Calu3 (cell line): ENCODE measurements at places on chromosomes 6 and 20. TPM values are rescaled to one million over a fixed set of nuclear protein-coding genes. Genes with fewer than 3 reads are reported as not detected.

Gene FUT9
- 1.9 and 2.0 TPM in 2 replicates for total RNA-seq

GRCh38 chr6:100382031-100382430 lies 82.7 kb downstream of the SIM1 start:
- H3K27ac ChIP-seq = no peak overlapping the region
- no peak for DNase-seq

DNA sequence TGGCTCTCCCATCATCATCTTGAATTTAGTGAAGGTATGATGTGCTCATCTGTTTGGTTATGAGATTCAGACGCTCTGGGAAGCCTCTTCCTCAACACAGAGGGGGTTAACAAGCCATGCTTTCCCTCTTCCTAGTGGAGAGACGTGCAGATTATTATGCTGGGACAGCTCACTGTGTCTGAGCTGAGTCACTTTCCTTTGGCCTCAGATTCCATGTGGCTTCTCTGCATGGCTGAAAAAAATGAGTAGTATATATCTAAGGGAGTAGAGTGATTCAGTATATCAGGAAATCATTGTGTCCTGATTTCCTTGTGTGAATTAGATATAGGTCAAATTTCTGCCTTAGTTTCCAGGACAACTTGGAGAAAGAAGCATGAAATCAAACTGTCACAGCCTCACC lies 52.6 kb downstream of the FIG4 start:
- H3K27me3 ChIP-seq = no peaks in the 10 kb centered on the region
- no peak for DNase-seq
- H3K4me3 ChIP-seq = no peak overlapping the region

- no peak overlapping the region for H3K4me3 ChIP-seq
- H3K27ac ChIP-seq = no peak overlapping the region
- no peaks in the 10 kb centered on the region for H3K27me3 ChIP-seq
- H3K4me1 ChIP-seq = peaks cover 12% of the 10 kb centered on the region
- no peaks in the 10 kb centered on the region for H3K36me3 ChIP-seq
These were observed 29.8 kb upstream of the NEDD9 start for GRCh38 chr6:11262242-11262641.

GRCh38 chr6:36596356-36596755 lies 2.2 kb downstream of the SRSF3 start:
- H3K4me1 ChIP-seq = peaks cover 46% of the 10 kb centered on the region
- peaks cover 89% of the 10 kb centered on the region for H3K36me3 ChIP-seq
- peak overlapping the region; percentile 80 for H3K4me3 ChIP-seq
- peak overlapping the region; percentile 100 for H3K27ac ChIP-seq
- peaks cover 14% of the 10 kb centered on the region for H3K27me3 ChIP-seq

GRCh38 chr6:164507206-164507940 lies 802.0 kb downstream of the C6orf118 start:
- H3K27me3 ChIP-seq = no peaks in the 10 kb centered on the region
- peak; percentile 4 for DNase-seq
- no peak overlapping the region for H3K27ac ChIP-seq
- peak overlapping the region; percentile 6 for H3K4me3 ChIP-seq
- peaks cover 8% of the 10 kb centered on the region for H3K4me1 ChIP-seq
- H3K36me3 ChIP-seq = no peaks in the 10 kb centered on the region

DNA sequence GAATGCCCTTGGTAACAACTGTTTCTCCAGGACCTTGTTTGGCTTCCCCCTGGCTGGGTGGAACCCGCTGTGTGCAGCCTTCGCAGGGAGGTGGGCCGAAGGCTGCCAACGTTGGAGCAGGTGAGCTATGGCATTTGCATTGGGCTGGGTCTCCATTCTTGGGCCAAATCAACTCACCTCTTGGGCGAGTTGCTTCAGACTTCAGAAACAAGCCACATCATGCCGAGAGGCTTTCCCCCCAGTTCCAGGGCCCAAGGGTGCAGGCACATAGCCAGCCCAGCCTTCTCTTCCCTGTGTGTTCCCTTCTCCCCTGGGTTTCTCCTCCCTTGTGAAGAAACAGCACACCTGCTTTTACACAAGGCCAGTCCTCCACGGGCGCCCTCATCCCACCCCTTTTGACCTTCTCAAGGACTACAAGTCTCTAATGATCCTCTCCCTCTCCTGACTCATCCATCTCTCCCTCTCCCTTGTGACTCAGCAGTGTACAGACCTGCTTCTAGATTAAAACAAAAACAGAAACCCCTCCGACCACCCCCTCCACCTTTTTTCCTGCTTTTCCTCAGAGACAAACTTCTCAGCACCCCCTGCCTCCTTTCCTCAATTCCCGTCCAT lies 41.6 kb downstream of the FAM209B start:
- H3K27me3 ChIP-seq = peaks cover 39% of the 10 kb centered on the region
- peaks cover 5% of the 10 kb centered on the region for H3K36me3 ChIP-seq
- no peak overlapping the region for H3K27ac ChIP-seq
- H3K4me3 ChIP-seq = no peak overlapping the region
- DNase-seq = no peak
- no peaks in the 10 kb centered on the region for H3K4me1 ChIP-seq

DNA sequence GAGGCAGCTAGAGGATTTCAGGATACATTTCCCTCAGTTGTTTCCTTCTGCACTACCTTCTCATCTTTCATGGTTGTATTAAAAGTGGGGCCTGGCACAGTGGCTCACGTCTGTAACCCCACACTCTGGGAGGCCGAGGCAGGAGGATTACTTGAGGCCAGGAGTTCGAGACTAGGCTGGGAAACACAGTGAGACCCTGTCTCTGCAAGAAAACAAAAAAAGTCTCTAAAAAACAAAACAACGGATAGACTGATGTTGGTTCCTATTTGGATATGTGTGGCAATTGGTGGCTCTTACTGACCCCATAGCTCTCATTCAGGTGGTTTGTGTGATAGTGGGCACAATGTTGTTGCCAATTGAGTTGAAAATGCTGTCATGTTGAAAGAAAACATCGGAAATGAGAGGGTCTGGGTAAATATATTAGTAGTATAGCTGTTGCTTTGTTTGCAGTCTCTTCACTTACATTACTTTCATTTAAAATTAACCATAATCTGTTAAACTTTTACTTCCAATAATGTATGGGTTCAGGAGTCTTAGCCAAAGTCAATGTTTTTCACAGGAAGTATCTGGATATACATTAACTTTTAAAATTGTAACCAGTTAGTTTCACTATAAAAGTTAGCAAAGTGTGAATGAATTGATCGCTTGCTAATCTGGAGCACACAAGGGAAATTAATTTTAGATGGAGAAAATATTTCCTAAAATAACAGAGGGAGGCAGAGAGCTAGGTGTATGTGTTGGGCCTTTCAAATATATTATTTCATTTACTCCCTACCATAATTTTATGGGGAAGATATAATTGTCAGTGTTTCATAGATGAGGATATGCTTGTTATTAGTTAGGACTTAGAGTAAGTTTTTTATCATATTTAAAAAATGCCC lies 31.1 kb downstream of the UTRN start:
- peak overlapping the region; percentile 88 for H3K27ac ChIP-seq
- no peaks in the 10 kb centered on the region for H3K27me3 ChIP-seq
- peaks cover 4% of the 10 kb centered on the region for H3K36me3 ChIP-seq
- peaks cover 37% of the 10 kb centered on the region for H3K4me1 ChIP-seq

DNA sequence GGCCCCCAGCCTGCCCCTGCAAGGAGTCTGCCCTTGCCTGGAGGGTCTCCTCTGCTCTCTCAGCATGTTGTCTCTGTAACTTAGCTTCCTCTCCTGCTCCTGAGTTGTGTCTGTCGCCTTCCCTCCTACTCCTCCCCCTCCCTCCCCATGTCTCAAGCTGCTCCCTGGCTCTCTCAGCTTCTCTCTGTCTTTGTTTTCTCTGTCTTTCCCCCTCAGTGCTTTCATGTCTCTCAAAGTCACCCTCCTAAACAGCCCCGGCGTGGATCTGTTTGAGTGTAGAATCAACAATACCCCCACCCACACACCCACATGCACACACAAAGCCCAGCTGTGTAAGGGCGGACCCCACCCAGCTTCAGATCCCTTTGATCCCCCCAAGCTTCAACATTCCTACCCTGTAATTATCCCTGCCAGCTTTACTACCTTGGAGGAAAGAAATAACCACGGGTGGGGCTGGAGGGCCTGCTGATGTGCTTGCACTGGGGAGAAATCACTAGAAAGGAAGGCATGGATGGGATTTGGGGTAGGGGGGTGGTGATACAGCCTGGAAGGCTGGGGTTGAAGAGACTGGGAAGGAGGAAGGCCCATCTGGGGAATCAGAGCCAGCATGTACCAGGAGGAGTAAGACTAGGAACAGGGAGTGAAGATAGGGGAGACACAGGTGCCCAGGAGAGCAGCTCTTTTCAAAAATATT lies 1.0 kb upstream of the LY6G6D start:
- H3K27ac ChIP-seq = no peak overlapping the region
- H3K4me1 ChIP-seq = peaks cover 43% of the 10 kb centered on the region
- H3K4me3 ChIP-seq = no peak overlapping the region
- no peak for DNase-seq
- H3K36me3 ChIP-seq = peaks cover 10% of the 10 kb centered on the region

- H3K27me3 ChIP-seq = no peaks in the 10 kb centered on the region
- H3K4me3 ChIP-seq = no peak overlapping the region
- H3K27ac ChIP-seq = no peak overlapping the region
- H3K36me3 ChIP-seq = no peaks in the 10 kb centered on the region
These were observed 244.7 kb downstream of the CBLN4 start for GRCh38 chr20:55760586-55760985.

GRCh38 chr6:150881911-150882481 lies 16.5 kb downstream of the MTHFD1L start:
- no peak overlapping the region for H3K4me3 ChIP-seq
- H3K36me3 ChIP-seq = peaks cover 35% of the 10 kb centered on the region
- H3K4me1 ChIP-seq = peaks cover 11% of the 10 kb centered on the region
- H3K27ac ChIP-seq = no peak overlapping the region
- no peaks in the 10 kb centered on the region for H3K27me3 ChIP-seq

DNA sequence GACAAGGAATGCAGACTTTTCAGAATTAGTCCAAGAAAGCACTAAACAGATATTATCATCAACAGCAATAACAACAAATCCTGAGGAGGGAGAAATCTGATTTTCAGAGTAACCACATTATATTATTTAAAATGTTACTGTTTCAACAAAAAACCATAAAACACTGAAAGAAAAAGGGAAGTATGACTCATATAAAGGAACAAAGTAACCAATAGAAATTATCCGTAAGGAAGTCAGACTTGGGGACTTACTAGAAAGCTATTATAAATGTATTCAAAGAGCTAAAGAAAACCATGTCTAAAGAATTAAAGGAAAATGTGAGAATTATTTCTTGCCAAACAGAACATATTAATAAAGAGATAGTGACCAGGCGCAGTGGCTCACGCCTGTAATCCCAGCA lies 98.1 kb downstream of the MYLK4 start:
- no peak for DNase-seq
- no peaks in the 10 kb centered on the region for H3K4me1 ChIP-seq
- no peaks in the 10 kb centered on the region for H3K27me3 ChIP-seq
- H3K36me3 ChIP-seq = no peaks in the 10 kb centered on the region
- H3K27ac ChIP-seq = no peak overlapping the region

DNA sequence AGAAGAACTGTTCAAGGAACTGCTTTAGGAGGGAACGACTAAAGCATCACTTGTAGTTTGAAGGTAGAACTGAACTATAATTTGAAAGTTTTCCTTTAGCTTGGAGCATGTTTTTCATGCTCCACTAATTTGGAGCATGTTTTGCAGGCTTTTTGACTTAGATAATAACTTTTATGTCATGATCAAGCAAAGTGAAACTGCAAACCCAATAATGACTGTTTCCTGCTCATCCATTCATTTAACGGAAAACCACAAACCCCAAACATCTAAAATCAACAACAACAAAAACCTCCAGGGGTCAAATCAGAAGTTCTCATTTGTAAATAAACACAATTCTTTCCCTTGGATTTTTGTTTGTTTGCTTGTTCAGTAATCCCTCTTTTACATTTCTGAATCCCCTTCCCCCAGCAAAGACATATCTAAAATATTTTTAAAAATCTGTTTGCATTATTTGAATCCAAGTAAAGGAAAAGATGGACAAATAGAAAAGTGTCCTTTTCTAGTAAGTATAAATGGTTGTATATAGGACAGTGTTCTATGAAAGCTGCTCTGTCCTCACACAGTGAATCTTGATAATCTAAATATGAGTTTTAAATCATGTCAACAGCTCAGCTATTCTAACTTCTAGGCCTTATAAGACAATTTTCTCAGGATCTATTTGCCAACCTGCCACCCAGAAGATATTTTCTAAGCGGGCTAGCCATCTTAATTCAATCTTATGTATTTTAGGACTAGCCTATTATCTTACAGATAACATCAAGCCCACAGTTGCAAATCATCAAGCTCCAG lies 2.6 kb downstream of the SIM1 start:
- peak overlapping the region; percentile 86 for H3K4me3 ChIP-seq
- no peaks in the 10 kb centered on the region for H3K27me3 ChIP-seq
- H3K4me1 ChIP-seq = peaks cover 8% of the 10 kb centered on the region
- no peak overlapping the region for H3K27ac ChIP-seq
- no peak for DNase-seq

DNA sequence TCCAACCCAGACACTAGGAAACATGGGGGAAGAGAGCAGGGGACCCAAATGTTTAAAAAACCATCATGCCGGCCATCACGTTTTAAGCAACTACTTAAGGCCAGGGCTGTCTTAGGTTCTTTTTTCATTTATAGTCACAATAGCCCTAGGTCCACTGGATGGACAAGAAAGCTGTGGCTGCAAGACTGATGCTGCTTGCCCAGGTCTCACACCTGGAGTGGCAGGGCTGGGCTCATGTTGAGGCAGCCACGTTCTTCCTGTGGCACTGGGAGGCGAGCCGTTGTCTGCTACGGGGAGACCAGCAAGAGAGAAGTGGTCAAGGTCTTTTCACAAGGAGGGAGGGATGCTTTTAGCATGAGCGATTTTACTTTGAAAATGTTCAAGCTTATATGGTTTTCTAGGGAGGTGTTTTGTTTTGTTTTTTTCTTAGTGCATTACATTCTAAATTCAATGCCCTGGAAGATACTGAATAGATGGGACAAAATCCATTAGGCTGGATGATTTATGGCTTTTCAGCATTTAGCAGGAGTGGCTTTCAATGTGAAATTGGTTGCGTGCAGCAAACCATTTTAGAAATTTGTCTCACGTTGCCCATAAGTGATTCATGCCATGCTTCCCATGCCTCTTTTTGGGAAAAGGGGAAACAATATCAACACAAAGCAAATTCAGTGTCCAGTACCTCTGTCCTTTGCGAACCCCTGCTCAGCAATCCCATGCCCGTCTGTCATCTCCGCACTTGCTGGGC lies 106.6 kb upstream of the SNX9 start:
- H3K4me1 ChIP-seq = peaks cover 8% of the 10 kb centered on the region
- no peak overlapping the region for H3K4me3 ChIP-seq
- H3K36me3 ChIP-seq = no peaks in the 10 kb centered on the region
- no peak for DNase-seq
- no peak overlapping the region for H3K27ac ChIP-seq

DNA sequence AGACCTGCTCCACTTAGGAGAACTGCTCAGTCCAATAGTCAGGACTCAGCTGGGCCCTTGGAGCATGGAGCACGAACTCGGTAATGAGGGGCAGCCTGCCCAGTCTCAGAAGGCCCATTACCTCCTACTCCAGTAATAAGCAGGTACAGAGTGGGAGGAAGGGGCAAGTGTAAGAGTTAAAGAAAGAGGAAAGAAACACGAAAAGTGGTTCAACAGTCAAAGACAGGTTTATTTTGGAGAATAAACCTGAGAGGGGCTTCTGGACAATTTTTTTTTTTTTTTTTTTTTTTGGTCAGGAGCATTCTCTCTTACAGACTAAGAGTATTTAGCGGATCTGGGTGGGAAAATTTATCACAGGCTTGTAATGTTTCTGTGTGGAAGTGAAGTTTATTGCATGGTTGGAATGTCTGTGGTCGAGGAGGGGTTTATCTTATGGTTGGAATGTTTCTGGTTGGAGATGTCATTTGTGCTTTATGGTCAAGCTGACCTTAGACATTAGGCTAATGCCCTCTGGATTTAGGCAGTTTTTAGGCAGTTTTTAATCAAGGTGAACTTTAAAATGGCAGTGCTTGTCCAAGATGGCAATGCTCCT lies 340.1 kb downstream of the BCKDHB start:
- H3K4me1 ChIP-seq = peaks cover 10% of the 10 kb centered on the region
- DNase-seq = no peak
- no peak overlapping the region for H3K4me3 ChIP-seq
- H3K27me3 ChIP-seq = no peaks in the 10 kb centered on the region
- no peaks in the 10 kb centered on the region for H3K36me3 ChIP-seq
- H3K27ac ChIP-seq = no peak overlapping the region
